ENCODE measurements at places on chromosomes 1 and 21.

DNA sequence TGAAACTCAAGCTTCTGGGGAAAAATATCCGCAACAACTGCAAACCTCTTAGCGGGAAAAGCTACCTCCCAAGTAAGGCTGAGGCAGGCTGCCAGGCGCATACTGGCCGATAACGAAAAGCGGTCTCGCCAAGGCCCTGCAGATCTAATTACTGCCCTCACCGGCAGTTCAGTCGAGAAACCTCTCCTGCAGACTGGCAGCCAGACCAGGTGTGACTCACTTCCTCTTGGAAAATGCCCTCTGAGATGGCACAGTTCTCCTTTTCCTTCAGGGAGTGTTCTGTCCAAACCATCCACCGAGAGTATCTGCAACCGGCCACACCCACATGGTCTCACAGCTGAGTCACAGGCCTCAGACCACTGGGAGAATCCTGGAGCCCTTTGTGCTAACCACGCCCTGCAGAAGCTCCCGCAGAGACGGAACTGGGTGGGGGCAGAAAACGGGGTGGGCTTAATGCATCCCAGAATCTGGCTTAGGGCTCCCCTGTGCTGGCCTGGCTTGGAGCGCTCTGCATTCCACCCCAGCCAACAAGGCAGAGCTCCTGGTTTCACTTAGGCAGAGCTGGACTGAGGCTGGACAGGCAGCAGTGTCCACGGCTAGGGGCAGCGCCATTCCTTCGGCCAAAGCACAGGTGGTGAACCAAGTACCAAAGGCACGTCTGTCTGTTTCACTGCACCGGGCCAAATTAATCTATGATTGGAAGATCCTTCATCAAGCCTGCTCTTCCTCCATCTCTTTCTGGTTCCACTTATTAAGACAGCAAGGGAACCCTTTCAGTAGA is 1.2 kb downstream of the S100A10 start:
- peak; percentile 85 for DNase-seq

DNA sequence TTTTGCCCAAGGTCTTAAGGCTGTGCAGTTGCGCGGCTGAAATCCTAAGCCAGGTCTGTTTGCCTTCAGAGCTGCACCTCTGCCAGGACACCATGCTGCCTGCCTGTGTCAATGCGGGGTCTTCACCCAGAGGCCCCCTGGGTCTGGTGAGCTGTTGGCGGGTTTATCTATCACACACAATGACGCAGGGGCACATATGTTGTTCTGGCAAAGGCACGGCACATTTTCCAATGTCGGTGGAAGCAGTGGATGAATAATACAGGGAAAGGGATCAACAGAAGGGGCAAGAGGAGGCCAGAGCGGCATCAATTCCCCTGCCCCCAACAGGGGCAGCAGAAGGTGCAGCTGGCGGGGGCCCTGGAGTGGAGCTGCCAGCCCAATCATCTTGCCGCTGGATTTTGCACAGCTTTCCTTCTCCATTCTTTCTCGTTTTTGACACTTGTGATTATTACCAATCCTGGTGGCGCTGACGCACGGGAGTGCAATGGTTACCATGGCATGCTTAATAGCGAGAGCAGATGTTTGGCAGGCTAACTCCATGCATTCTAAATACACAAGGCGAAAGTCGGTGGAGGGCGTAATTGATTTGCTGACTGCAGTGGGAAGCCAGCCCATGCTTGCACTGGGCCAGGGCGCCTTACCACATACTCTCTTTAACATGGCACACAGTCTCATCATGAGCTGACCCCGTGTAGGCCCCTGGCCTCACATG is 45.8 kb upstream of the CYP2J2 start:
- no peak for DNase-seq

DNA sequence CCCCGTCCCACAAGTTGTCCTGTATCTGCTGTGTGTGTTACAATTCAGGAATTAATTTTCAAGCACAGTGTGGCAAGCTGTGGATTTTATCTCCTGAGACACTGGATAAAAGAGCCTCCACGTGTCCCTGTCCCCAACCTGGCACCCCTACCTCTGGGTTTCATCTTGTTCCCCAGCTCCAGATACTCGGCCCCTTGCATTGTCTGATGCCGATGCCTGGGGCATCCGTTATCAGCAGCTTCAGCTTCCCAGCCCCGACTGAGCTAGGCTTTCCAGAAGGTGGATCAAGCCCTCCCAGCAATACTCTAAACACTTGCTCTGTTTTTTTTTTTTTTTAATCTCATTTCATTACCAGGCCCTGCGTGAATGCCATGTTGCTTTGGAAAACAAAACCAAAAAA is 159.4 kb downstream of the PLXNA2 start:
- DNase-seq, result no peak

GRCh38 chr1:4734791-4735190 is 80.4 kb downstream of the AJAP1 start:
- no peak for DNase-seq

DNA sequence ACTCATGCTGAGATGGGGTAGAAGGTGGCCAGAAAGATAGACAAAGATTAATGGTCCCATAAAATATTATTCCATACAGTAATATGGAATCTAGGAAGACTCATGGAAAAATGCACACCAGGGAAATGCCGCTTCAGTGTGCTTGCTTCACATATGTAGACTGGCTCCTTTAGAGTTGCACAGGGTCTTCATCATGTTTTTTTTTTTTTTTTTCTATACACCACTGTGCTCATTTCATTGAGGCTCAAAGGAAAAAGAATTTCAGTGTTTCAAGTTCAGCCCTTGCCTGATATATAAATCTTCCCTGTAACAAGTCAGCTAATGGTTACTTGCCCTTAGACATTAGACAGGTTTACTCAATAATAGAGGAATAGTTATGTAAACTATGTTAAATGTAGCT is 33.2 kb downstream of the KCNK2 start:
- no peak for DNase-seq

GRCh38 chr21:41847066-41847804 is 31.9 kb downstream of the PRDM15 start:
- no peak for DNase-seq

GRCh38 chr1:10617318-10617717 is 142.6 kb downstream of the PEX14 start:
- no peak for DNase-seq

DNA sequence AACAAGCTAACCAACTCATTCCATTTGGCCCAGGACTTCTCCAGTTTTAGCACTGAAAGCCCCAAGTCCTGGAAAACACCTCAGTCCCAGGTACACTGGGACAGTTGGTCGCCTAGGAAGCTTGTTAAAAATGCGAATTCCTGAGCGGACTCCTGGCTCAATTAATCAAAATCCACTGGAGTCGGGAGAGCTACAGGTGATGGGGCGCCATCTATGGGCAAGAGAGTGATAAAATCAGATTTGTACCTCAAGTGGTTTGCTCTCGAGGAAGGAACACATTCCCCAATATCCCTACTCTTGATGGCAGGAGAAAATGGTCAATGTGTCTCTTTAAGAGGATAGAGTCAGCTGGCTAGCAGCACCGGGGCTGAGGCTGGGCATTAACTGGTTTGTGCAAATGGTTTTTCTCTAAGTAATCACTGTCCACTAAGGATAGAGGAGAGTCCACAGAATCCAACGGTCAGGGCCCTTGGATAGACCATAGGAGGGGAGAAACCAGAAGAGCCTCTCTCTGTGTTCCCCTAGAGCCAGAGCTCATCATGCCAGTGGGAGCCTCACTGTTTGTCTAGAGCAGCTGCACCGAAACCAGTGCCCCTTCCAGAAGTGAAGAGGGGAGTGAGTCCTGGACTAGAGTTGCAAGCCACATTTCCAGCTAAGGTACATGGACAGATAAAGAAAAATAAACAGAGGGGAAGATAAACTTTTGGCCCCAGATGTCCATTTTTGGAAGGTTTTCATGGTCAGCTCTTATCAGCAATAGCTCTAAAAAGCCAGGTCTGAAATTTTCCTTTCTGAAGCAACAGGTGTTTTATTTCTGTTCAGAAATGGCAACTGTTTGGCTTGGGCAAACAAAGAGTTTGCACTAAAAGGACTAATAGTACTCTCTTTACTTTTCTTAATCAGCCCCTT is 148.5 kb downstream of the TENT5C start:
- peak; percentile 78 for DNase-seq

DNA sequence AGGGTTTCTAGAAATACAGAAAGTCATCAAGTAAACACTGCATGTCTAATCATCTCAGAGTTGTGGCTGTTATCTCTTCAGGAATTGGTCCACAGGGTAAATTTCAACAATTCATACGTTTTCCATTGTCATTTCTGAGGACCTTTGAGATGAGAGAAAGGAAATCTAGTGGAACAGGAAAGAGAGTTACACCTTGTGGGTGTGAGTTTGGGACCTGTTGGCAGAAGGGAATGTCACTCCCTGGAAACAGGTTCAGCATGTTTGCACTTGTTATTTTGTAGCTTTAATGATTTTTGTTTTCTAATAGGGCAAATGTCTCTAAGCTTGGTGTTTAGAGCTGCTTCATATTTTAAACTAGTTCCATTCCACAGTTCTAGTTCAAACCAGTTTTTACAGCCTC is 5.6 kb downstream of the TMEM167B start:
- no peak for DNase-seq

DNA sequence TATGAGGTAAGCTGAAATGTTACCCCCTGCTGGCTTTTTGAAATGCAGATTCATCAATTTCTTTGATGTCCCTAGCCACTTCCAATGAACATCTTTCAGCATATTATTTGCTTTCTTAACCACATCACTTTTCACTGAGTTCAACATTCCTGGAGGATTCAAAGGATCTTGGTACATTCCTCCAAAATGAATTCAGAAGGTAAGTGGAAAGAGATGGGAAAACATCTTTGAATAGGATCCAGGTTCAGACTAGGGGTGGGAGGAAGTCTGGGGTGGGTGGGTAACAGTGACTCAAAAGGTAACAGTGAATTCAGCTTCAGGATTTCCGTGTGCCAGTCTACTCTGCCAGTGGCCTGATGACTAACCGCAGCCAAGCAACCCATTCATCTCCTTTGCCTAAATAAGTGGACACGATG is 180.7 kb downstream of the ZC3H11B start:
- DNase-seq, result no peak

- peak; percentile 24 for DNase-seq
Observed at GRCh38 chr1:202656057-202656456, 54.2 kb downstream of the SYT2 start.

DNA sequence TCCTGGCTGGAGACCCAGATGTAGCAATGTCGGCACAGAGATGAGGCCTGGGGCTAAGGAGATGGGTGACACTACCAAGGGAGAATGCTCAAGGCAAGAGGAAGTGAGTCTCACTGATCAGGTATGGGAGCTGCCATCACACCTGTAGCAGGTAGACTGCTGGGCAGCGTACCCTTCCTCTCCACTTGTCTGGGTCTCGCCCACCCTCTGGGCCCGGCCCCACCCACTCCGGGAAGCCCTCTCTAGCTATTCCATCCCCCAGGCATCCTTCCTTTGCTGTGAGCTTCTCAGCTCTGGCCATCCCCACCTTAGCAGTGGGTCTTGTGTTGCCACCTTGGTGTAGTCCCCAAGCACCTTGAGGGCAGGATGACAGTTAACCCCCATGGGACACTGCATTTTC is 87.7 kb upstream of the EDN2 start:
- no peak for DNase-seq

- DNase-seq, result no peak
Observed at GRCh38 chr1:24020025-24020424, 39.9 kb upstream of the SRSF10 start.

- DNase-seq, result no peak
Observed at GRCh38 chr1:7962014-7962335, 464 bp downstream of the PARK7 start.

DNA sequence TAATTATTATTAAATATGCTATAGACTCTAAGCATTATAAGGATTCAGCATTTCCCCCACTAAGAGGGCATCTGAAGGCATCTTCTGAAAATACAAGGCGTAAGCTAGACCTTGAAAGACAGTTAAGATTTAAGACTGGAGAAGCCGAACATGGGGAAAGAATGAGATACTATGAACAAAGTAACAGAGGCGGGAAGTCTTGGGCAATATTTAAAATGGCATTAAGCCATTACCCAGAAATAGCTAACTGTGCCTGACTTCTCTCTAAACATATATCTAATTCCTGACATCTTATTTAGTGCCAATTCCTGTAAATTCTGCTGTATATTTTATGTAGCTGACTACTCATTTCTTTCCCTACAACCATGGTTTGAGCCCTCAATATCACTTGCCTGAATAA is 20.9 kb downstream of the DPH5 start:
- peak; percentile 21 for DNase-seq

DNA sequence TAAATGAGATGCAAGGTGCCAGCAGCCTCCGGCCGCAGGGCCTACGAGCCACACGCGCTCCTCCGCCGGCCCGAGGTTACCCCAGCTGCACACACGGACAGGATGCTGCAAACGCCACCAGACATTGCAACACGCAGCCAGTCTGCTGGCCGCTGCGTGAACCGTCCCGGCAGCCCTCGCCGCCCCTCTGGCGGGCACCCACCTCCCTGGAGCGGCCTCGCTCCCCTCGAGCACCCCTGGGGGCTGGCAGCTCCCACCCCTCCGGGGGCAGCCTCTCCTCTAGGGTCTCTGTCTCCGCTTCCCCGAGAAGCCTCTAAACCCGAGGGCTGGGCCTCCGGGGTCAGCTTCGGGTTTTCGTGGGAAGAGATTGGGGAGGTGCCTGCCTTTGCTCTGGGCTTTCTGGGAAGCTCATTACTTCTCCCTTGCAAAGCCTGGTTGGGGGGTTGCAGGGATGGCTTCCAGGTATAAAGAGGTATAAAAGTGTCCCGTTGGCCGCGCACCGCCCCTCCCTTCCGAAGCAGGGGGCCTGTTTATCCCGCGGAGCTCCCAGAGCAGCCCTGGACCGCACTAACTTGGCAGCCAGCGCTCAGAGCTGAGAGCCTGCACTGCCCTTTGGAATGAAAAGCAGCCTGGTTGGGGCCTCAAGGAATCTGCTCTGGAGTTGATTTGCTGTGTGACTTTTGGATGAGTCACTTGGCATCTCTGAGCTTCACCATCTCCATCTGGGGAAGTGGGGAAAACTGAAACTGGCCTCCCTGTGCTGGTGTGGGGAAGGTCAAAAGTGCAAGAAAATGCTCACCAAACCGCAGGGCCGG is 21.8 kb downstream of the DHRS3 start:
- peak; percentile 60 for DNase-seq

DNA sequence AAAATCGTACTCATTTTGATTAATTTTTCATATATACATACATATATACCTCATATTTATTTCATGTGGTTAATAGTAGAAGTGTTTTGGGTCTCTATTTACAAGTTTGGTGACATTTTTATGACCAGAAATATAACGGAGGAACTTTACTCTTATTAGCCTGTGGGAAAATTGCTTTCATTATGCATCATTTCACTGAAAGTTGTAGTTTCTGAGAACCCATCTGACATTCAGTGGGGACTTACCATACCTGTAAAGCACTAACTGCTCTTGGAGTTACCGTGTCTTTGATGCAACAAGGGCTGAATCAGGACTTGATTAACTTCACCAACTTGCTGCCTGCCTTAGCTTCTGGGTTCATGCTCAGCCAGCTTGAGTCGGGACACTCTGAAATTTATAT is 49.9 kb upstream of the ITPKB start:
- no peak for DNase-seq

DNA sequence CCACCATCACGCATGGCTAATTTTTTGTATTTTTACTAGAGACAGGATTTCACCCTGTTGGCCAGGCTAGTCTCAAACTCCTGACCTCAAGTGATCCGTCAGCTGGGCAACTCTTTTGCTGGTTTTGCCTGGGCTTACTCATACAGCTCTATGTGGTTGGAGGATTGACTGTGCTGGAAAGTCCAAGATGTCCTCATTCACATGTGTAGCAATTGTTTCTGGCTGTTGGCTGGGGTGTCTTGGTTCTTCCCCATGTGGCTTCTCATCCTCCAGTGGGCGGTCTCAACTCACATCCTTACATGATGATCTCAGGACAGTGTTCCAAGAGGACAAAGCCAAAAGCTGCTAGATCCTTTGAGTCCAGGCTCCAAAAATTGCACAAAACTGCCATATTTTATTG is 53.3 kb downstream of the TEX35 start:
- DNase-seq, result no peak

GRCh38 chr1:167198518-167199133 is 22.1 kb upstream of the POU2F1 start:
- DNase-seq, result no peak
